ENCODE measurements at places on chromosomes 6 and 20. TPM values are rescaled to one million over a fixed set of nuclear protein-coding genes. Genes with fewer than 3 reads are reported as not detected.
A peak's percentile ranks its signal among the peaks of the same experiment; 100 is the strongest.

DNA sequence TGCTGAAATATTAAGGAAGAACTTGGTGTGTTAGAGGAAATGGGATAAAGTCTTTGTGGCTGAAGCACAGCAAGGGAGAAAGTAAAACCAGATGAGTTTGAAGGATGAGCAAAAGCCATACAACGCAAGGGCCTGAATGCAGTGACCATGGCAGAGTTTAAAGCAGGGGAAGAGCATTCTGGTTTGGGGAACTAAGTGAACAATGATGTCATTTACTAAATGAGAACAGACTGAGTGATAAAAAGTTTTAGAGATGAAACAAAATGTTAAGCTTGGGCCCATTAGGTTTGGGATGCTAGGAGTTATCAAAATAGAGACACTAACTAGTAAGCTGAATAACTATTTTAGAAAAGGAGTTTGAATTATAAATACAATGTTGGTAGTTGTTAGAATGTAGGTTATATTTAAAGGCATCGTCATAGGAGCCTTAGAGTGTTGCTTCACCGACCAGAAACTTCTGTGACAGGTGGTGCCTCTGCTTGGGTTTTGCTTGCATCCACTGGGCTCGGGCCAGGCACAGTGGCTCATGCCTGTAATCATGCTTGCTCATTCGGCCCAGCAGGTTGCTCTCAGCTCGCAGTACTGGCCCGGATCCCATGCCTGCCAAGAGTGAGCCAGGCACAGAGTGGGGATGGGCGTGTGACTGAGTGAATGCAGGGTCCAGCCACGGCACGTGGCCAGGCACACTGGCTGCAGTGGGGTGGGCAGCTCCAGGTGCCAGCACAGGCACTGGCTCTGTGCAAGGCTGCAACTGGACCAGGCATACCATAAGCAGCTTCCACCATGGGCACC, 37.4 kb upstream of the OPRM1 start:
- DNase-seq, result no peak

DNA sequence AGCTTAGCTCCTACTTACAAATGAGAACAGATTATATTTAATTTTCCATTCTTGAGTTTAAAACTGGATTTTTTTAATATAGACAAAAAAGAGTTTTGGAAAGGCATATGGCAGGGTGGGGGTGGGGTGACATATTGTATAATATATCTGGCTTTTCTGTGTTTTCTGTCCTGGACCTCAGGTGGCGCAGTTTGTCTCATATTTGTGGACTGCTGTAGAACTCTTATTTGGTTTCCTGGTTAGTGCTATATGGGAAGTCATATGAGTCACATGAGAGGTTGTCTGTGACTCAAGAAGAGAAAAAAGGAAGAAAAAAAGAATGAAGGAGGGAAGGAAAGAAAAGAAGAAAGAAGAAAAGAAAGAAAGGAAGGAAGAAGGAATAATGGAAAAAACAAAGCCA, 131.8 kb downstream of the CLVS2 start:
- DNase-seq, result no peak

GRCh38 chr20:11852811-11853210, 64.9 kb upstream of the BTBD3 start:
- DNase-seq, result no peak

LAMP5 gene
- not detected for total RNA-seq

DNA sequence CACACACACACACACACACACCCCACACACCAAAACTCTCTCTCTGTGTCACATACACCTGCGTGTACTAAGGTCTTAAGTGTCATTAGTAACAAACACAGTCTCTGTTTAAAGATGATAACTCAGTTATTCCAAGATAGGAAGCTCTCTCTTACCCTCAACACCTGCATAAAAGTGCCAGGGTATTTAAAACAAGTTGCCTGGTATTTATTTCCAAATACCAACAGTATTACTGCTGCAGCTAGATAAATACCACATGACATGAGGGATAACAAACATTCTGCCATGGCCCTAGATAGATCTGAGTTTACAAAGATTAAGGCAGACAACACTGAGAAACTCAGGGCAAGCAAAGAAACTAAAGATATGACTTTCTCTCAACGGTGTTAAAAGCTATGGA, 118.5 kb downstream of the SIM1 start:
- DNase-seq, result no peak

- peak; percentile 16 for DNase-seq
These were observed at the start of gene CNR1 for GRCh38 chr6:88165844-88166492. TSS of gene CNR1 (minus strand) at chr6:88166347. CDS start at chr6:88145274, 21,073 bp downstream.

DNA sequence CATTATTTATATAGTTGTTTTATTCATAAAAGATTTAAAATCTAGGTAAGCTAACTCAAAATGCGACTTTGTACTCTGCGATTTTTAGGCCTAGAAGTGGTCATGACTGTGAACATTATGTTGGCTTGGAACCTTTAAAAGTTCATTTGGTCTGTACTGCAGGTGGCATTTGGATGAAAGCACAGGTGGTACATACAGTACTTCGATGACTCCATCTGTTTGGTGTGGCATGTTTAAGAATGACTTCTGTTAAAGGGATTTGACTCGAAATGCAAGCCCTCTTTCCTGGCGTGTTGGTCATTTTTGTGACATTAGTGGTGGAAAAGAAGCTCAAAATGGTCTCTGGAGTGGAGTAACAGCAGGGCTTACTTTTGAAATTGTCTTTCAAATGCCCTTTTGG, 118.1 kb downstream of the UST start:
- DNase-seq, result no peak

GRCh38 chr6:45617441-45617840, 239.7 kb upstream of the SUPT3H start:
- DNase-seq, result peak; percentile 26

GRCh38 chr6:36829919-36830544, 9.2 kb downstream of the CPNE5 start:
- DNase-seq, result no peak

DNA sequence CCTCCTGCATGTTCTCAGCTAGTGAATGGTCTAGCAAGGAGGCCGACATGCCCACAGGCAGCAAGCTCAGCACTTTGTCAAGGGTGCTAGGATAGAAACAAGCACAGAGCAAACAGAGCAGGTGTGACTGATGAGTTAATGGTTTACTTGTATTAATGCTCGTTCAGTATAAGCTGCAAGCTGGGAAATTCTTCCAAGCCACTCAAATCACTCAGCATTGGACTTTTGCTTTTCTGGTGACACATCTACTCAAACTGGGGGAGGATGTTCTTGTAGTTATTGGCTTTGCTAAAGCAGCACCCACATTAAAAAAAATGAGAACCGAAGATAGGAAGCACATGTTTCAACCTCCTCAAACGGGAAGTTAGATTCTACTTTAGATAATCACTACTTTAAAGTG, 43.1 kb upstream of the NEDD9 start:
- DNase-seq, result no peak

SYNDIG1 gene
- under 0.01 TPM for total RNA-seq

DNA sequence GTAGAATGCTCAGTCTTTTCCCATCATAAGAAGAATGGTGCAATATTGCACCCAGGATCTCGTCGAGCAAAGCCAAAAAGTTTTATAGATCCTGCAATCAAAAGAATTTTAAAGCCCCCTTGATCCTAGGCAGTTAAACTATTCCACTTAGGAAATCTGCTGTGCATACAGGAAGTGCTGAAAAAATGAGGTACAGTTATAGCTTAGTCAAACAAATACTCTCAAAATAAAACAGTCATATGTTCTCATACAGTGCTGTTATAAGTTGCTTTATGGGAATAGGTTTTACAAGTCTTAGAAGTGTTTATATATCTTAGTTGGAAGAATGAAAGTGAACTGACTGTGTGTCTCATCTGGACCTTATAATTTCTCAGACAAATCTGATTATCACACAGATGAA, 232.6 kb upstream of the RAB32 start:
- DNase-seq, result no peak

- DNase-seq, result no peak
These were observed 183.3 kb upstream of the ARID1B start for GRCh38 chr6:156593893-156594292.

- no peak for DNase-seq
These were observed 5.0 kb downstream of the TMEM239 start for GRCh38 chr20:2820896-2821869.

- no peak for DNase-seq
These were observed 17.6 kb upstream of the EZR start for GRCh38 chr6:158836625-158837311.
